ENCODE measurements at places on chromosomes 3 and 15. TPM values are rescaled to one million over a fixed set of nuclear protein-coding genes. Genes with fewer than 3 reads are reported as not detected.

COL7A1 gene
- not detected for polyA plus RNA-seq

ZMAT3 gene
- 9.9 TPM for polyA plus RNA-seq

IGF1R gene
- 0.35 TPM for polyA plus RNA-seq

- H3K27ac ChIP-seq: peak overlapping the region; percentile 68
- no peaks in the 10 kb centered on the region for H3K27me3 ChIP-seq
- no peak overlapping the region for H3K4me3 ChIP-seq
Observed at GRCh38 chr3:10189557-10190354, 25.0 kb downstream of the IRAK2 start.

DNA sequence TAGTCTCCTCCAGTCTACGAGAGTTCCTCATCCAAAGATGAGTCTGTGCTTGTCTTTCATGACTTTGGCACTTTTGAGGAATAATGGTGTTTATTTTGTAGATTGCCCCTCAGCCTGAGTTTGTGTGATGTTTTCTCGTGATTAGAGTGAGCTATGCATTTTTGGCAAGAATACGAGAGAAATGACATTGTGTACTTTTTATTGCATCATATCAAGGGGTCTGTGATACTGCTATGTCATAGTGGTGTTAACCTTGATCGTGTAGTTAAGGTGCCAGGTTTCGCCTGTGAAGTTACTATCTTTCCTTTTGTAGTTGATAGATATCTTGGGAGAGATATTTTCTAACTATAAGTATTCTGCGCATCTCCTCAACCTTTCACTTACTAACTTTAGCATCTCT, 18.9 kb downstream of the RSRC1 start:
- no peak overlapping the region for H3K27ac ChIP-seq
- H3K4me1 ChIP-seq: no peaks in the 10 kb centered on the region
- no peak for DNase-seq

CLDN16 gene
- polyA plus RNA-seq: not detected

DNA sequence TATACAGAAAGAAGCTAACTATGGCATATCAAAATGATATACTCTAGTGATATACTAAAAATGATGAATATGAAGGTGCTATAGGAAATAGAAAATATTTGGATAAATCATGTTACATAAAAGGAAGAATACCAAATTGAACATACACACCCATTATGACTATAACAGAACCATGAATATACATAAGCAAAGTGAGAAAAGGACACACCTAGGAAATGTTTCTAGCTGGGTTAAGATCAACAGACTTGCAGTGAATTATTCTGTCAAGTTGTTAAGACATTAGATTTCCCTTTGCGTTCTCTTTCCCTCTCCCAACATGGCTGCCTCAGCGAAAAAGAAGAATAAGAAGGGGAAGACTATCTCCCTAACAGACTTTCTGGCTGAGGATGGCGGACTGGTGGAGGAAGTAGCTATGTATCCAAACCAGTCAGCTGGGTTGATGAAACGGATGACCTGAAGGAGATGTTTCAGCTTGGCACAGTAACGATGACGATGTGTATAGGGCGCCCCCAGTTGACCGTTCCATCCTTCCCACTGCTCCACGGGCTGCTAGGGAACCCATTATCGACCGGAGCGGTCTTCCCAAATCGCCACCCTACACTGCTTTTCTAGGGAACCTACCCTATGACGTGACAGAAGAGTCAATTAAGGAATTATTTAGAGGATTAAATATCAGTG, 20.2 kb upstream of the PARP14 start:
- no peaks in the 10 kb centered on the region for H3K4me1 ChIP-seq
- H3K27me3 ChIP-seq: no peaks in the 10 kb centered on the region
- H3K27ac ChIP-seq: no peak overlapping the region
- no peaks in the 10 kb centered on the region for H3K36me3 ChIP-seq
- no peak for DNase-seq

- H3K4me3 ChIP-seq: no peak overlapping the region
- DNase-seq: no peak
- H3K27me3 ChIP-seq: no peaks in the 10 kb centered on the region
- H3K27ac ChIP-seq: no peak overlapping the region
Observed at GRCh38 chr3:9866639-9867038, 13.4 kb downstream of the CIDEC start.

- H3K4me1 ChIP-seq: no peaks in the 10 kb centered on the region
- H3K4me3 ChIP-seq: no peak overlapping the region
- no peaks in the 10 kb centered on the region for H3K36me3 ChIP-seq
- H3K27me3 ChIP-seq: no peaks in the 10 kb centered on the region
- no peak for DNase-seq
- H3K27ac ChIP-seq: no peak overlapping the region
Observed at GRCh38 chr15:63006032-63006878, 36.3 kb upstream of the TPM1 start.

GRCh38 chr3:155426524-155427230, 133.2 kb upstream of the STRIT1 start:
- DNase-seq: no peak
- H3K4me1 ChIP-seq: no peaks in the 10 kb centered on the region
- H3K4me3 ChIP-seq: no peak overlapping the region
- no peak overlapping the region for H3K27ac ChIP-seq
- H3K36me3 ChIP-seq: no peaks in the 10 kb centered on the region

DNA sequence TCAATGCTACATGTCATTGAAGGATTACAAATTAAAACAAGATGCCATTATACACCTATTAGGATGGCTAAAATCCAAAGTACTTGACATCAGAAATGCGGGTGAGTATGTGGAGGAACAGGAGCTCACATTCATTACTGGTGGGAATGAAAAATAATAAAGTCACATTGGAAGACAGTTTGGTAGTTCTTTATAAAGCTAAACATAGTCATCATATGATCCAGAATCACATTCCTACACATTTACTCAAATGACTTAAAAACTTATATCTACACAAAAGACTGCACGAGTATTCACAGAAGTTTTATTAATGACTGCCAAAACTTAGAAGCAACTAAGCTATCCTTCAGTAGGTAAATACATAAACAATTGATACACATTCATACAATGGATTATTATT, 147.2 kb downstream of the ISL2 start:
- no peak overlapping the region for H3K27ac ChIP-seq
- no peak overlapping the region for H3K4me3 ChIP-seq
- H3K4me1 ChIP-seq: no peaks in the 10 kb centered on the region

DNA sequence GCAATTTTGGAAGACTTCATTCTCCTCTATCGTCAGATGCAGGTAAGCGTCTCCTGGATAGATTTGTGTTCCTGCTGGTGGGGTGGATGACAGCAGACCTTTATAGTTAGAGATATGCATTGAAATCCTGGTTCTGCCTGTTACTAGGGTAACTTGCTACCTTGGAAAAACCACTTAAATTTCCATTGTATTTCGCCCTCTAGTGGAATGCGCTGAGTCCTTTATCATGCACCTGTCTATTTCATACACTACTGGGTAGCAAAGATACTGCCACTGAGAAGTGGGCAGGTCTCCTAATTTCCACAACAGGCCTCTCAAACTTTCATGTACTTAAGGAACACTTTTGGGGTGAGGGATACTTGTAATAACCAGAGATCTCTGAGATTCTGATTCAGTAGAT, 209.5 kb upstream of the SUCLG2 start:
- no peak overlapping the region for H3K27ac ChIP-seq
- no peak for DNase-seq

MAN2C1 gene
- polyA plus RNA-seq: 410 TPM

DNA sequence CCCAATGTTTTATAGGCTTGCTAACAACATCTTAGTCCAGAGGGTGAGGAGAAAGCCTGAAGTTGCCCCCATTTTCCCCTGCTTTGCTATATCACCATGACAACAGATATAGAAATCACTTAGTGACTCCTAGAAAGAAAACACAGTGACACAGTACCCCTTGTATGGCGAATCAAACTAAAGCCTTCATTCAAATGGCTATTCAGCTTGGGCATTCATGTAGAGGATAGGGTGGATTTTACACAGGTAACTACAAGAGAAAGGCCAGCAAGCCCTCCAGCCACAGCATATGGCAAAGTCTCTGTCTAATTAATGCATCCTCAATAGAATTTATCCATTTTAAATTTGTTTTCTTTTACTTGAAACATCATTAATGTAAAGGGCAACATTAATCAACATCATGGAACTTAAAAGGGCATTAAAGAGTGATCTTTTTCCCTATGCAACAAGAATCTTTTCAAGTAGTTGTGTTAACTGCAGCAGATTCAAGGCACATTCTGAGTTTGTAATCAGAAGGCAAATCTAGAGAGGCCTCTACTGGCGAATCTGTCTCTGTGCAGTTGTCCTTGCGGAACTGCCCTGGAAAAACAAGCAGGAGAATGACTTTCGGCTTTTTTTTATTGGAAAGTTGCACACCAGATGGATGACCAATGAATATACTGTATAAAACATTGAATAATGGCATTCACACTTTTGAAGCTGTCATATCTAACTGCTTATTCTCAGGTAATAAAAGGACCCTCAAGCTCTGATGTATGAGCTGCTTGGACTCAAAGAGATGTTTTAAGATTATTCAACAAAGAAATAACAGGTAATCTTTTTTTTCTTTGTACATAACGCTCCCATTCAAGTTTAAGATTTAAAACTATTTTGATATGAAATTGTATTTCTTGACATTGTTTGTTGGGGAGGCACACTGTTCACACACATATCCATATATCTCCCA, 621.7 kb upstream of the AGTR1 start:
- DNase-seq: no peak
- H3K27me3 ChIP-seq: no peaks in the 10 kb centered on the region
- no peaks in the 10 kb centered on the region for H3K36me3 ChIP-seq
- H3K4me1 ChIP-seq: no peaks in the 10 kb centered on the region

GRCh38 chr3:189907803-189908202, 212.9 kb downstream of the P3H2 start:
- DNase-seq: no peak
- no peak overlapping the region for H3K27ac ChIP-seq
- H3K4me1 ChIP-seq: no peaks in the 10 kb centered on the region

TERC gene
- polyA plus RNA-seq: 0.76 TPM

- DNase-seq: no peak
- H3K4me1 ChIP-seq: peaks cover 17% of the 10 kb centered on the region
- H3K27me3 ChIP-seq: no peaks in the 10 kb centered on the region
- H3K27ac ChIP-seq: no peak overlapping the region
- H3K4me3 ChIP-seq: no peak overlapping the region
- H3K36me3 ChIP-seq: no peaks in the 10 kb centered on the region
Observed at GRCh38 chr3:194084284-194084683, 51.7 kb upstream of the HES1 start.

- no peak overlapping the region for H3K4me3 ChIP-seq
- peaks cover 56% of the 10 kb centered on the region for H3K36me3 ChIP-seq
- no peaks in the 10 kb centered on the region for H3K27me3 ChIP-seq
- DNase-seq: no peak
- H3K27ac ChIP-seq: no peak overlapping the region
Observed at GRCh38 chr15:98920091-98920880, 87.3 kb downstream of the PGPEP1L start.

SOX14 gene
- polyA plus RNA-seq: not detected

- H3K27ac ChIP-seq: no peak overlapping the region
- DNase-seq: no peak
- H3K4me1 ChIP-seq: peaks cover 30% of the 10 kb centered on the region
- no peak overlapping the region for H3K4me3 ChIP-seq
- peaks cover 30% of the 10 kb centered on the region for H3K27me3 ChIP-seq
Observed at GRCh38 chr15:41561777-41562145, 2.7 kb downstream of the TYRO3 start.

- no peaks in the 10 kb centered on the region for H3K4me1 ChIP-seq
- no peak overlapping the region for H3K27ac ChIP-seq
- DNase-seq: no peak
- no peaks in the 10 kb centered on the region for H3K27me3 ChIP-seq
- no peaks in the 10 kb centered on the region for H3K36me3 ChIP-seq
Observed at GRCh38 chr3:171511450-171511849, 51.2 kb upstream of the TNIK start.

DNAH12 gene
- polyA plus RNA-seq: 0.03 TPM

- H3K4me1 ChIP-seq: no peaks in the 10 kb centered on the region
- H3K4me3 ChIP-seq: no peak overlapping the region
Observed at GRCh38 chr3:125651244-125651643, 55.9 kb upstream of the OSBPL11 start.

Measured in CD14-positive monocyte (primary cell).